ENCODE measurements at places on chromosomes 6 and 20.

GRCh38 chr6:10989587-10989986 is 54.5 kb downstream of the ELOVL2 start:
- DNase-seq = no peak

DNA sequence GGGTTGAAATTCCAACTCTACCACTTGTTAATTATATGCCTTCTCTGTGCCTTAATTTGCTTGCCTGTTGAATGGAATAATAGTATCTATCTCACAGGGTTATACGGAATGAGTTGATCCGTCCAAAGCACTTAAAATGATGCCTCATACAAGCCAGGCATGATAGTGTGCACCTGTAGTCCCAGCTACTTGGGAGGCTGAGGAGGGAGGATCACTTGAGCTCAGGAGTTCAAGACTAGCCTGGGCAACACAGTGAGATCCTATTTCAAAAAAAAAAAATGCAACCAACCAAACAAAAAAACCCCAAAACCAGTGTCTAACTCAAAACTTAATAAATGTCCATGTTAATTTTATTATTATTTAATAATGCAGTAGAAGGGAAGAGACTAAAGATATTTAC is 35.3 kb downstream of the SAMHD1 start:
- DNase-seq = no peak

DNA sequence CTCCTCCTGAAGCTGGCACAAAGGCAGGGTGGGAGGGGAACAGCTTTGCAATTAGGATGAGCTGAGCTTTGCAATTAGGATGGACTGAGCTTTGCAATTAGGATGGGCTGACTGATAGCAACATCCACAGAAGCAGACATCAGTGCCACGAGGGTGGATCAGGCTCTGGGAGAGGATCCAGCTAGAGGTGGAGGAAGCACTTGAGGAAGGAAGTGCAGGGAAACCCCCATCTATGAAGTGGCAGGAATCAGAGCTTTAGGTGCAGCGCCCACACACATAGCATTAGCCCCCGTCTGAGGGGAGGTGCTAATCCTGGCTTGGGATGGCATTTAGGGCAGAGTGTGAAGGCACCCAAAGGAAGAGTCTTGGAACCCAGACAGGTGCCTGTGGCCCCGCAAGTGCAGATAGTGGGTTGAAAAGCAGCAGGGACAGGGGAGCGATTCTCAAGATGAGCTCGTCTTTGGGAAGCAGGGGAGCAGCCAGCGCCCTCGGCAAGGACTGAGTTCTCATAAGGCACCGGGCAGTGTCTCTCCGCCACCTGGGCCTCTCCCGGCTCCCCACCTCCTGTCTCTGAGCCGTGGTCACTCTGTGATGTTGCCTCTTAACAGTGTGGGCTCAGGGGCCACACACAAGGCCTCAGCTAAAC is 12.0 kb upstream of the THBS2 start:
- no peak for DNase-seq

DNA sequence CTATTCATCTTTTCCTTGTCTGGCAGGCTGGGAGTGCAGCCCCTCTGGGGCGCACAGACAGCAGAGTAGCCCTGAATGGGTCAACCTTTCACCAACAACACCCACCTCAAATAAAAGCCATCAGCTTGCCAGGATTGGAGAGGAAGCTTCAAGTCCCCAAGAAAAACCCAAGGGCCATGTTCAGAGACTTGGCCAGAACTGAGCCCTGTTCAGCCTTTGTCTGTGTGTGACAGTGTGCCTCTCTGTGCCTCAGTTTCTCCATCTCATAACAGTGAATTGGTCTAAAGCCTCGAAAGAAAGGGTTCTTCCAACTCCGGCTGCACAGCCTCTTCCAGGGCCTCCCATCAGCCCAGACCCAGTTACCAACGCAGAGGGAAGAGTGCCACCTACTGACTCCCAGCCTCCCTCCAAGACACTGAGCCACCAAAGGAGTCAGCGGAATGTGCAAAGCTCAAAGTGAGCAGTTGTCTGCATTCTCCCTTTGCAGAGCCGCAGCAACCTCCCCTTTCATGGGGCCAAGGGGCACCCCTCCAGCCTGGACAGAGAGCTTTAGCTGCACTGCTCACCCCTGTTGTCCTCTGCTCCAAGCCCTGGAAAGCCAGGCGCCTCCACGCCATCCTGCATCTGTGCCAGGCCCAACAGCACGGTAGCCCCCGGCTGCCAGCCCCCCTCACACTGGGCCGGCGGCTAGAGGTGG is 82.7 kb upstream of the TOP1 start:
- DNase-seq = no peak

DNA sequence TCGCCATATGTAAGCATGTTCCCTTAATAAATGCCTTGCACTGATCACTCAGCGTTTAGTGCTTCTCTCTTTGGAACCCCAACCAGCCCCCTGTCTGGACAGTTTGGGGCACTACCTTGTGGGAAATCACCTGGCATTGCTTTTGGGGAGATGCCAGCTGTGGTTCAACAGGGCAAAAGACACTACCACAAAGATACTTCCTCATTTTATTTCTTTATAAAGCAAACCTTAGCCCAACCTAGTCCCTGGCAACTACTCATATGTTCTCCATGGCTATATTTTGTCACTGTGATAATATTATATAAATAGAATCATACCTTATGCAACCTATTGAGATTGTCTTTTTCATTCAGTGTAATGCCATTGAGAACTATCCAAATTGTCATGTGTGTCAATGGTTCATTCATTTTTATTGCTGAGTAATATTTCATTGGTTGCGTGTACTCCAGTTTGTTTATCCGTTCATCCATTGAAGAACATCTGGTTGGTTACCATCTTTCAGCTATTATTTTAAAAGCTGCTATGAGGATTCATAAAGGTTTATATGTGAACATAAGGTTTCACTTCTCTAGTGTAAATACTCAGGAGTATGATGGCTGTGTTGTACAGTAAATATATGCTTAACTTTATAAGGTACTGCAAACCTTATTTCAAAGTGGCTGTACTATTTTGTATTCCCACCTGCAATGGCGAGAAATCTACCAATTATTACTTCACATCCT is 114.8 kb downstream of the MOXD1 start:
- no peak for DNase-seq

- no peak for DNase-seq
Observed at GRCh38 chr20:9503526-9504245, 10.7 kb upstream of the LAMP5 start.

GRCh38 chr20:10259166-10259565 is 40.5 kb downstream of the SNAP25 start:
- no peak for DNase-seq

- no peak for DNase-seq
Observed at GRCh38 chr6:17851720-17852161, 135.7 kb downstream of the KIF13A start.
